Stimulated activated CD4-positive, alpha-beta T cell treated with anti-CD3 and anti-CD28 coated beads, Interleukin-4, amount 100 ng/mL, for 1 hour (primary cell): ENCODE measurements at places on chromosomes 2 and 18.

DNA sequence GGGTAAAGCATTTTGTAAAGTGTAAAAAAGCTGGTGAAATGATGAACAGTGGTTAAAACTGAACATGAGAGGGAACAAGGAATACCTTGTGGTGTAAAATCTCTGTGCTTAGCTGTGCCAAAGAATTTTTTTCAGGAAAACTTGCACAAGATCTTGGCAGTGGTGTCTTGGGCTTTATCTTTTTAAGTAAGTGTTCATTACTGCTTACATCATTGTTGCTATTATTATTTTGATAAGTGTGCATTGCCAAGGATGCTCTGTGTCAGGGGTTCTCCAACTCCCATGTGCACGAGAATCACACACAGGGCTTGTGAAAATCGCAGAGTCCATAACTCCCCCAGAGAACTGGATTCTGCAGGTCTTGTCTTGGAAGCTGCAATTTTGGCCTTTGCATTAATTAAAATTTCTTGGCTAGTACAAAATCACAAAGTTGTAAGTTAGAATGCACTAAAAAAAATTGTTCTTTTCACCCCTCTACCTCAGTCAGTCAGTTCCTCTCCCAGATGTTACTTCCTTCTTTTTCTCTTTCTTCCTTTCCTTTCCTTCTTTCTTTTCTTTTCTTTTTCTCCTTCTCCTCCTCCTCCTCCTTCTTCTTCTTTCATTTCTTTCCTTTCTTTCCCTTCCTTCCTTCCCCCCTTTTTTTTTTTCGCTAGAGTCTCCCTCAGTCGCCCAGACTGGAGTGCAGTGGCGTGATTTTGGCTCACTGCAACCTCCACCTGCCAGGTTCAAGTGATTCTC is 37.8 kb downstream of the GATA6 start:
- no peak for DNase-seq

DNA sequence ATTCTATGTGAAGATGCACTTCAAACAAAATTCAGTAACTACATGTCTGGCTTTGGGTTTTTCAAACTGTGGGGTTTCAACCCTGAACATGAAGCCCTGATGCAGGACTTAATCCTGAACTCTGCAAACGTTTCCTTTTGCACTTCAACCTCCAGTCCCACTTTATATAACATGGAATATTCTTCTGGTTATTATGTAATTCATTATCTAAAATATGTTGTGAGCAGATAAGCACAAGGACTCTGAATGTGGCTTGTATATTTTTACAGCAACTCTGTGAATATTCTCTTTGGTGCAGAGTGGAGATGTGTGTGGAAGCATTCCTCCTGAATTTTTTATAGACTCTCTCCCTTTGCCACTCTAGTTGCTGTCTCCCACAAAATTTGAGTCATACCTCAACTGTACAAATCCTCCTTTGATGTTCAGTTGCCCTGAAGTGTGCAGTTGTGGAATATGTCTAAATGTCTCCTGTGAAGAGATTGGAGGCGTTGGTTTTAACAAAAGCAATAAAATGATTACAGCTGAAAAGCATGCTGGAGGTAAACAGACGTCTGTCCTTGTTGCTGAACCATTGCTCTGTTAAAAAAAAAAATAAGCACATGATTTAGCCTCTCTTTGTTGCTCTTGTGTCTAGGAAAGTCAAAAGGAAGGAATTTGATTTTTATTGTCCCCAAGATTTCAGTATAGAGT is 205.1 kb upstream of the NRP2 start:
- no peak for DNase-seq

DNA sequence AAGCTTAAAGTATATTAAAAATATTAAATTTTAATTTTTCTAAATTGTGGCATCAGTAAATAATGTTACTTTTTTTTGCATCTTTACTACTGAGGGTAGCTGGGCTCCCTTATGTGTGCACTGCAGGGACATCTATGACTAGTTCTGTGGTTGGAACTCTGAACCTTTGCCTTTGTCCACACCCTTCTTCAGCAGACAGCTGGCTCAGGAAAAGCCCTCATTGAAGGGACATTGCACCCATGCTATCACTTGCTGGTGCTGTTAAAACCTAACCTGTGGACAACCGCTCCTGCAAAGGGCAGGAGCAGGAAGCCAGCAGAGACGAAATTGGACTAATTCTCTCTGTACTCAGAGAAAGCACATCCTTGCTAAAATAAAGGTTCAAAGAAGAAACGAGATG is 30.1 kb downstream of the MOCOS start:
- DNase-seq = no peak

- no peak for DNase-seq
These were observed 134.1 kb upstream of the EPAS1 start for GRCh38 chr2:46163098-46163430.

DNA sequence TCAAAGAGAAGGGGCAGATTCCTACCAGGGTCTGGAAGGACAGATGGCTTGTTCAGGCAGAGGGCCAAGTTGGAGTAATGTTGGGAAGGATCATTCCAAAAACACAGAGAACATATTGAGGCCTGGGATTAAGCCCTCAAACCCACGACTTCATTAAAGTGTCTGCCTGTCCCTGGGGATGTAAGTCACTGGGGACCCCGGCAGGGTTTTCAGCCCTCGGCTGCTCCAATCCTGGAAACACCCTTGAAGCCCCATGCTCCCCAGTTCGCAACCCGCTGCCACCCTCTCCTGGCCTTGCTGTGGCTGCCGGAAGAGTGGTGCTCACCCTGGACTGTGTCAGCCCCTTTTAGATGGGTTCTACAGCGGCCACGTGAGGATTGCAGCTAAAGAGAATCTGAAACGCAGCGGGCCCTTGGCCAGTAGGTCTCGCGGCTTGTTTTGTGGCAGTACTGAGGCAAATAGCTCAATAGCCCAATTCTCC is 79.9 kb downstream of the EPAS1 start:
- no peak for DNase-seq

- DNase-seq = no peak
These were observed 60.2 kb downstream of the RMDN2 start for GRCh38 chr2:37985333-37985732.

DNA sequence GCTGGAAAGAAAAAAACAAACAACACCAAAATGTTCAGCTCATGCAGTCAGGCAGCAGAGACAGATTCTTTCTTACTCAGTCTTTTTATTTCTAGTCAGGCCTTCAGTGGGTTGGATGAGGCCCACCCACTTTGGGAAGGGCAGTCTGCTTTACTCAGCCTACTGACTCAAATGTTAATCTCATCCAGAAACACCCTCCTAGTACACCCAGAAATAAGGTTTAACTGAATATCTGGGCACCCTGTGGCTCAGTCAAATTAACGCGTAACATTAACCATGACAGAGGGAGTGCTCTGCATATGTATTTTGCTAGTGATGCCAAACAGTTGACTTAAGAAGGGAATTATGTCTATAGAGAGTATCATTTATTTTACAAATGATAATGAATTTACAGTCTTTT is 401.6 kb downstream of the PARD3B start:
- no peak for DNase-seq

DNA sequence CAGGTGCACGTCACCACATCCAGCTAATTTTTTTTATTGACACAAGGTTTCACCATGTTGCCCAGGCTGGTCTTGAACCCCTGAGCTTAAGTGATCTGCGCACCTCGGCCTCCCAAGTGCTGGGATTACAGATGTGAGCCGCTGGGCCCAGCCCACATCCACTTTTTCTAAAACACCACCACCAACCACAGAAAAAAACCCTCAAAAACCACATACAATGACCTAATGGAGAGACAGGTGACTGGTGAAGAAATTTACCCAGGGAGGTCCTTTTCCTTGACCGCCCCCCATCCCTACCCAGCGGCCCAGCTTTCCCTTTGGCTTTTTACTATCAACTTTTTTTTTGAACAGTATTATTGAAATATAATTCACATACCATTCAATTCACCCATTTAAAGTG is 47.9 kb downstream of the CACNB4 start:
- no peak for DNase-seq

DNA sequence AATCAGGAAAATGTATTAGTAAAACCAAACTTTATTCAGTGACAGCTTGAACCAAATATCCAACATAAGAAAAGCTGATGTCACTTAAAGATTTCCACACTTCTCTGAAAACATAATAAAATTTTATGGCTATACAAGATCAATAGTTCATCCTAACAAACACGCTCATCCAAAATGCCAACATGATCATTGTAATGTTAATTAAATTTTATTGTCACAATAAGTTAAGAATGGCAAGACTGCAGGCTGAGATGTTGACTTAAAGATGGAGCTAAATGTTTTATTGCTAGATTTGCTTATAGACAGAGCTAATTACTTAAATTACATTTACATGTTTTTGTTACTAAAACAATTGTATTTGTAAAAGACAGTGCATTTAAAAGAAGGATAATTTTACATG is 140.3 kb downstream of the ERBB4 start:
- DNase-seq = no peak

DNA sequence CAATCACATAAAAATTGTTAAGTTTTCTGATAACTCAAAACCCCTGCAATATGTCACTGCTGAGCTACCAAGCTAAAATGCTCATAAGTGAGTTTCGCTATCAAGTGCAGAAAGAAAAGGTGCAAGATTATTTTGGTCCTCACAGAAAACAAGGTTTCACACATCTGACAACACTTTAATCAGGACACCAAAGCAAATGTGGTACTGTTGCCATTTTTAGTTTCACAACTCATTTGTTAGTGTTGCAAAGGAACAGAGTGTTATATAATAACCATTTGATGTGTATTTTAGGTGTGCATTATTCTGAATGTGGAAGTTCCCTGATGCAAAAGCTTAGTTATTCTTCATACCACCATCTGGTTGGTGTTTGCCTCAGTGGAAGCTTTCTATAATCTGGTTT is 956.2 kb downstream of the DSC3 start:
- DNase-seq = no peak

- DNase-seq = no peak
These were observed 234.0 kb downstream of the HAUS1 start for GRCh38 chr18:46338205-46338604.

DNA sequence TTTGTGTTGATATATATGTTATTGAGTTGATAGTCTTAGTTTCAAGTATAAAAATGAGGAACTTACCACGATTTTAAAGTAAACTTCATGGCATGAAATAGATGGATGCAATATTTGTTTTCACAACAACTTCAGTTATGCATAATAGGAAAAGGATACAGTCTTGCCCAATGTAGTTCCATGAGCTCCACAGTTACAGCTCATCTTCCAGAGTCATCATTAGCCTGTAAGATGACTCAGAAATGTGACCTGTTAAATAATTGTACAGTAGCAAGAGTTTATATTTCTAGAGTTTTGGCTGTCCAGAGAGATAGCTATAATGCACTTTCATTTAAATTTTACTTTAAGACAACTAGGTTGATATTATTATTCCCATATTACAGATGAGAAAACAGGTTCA is 80.9 kb upstream of the ARHGAP28 start:
- DNase-seq = no peak

DNA sequence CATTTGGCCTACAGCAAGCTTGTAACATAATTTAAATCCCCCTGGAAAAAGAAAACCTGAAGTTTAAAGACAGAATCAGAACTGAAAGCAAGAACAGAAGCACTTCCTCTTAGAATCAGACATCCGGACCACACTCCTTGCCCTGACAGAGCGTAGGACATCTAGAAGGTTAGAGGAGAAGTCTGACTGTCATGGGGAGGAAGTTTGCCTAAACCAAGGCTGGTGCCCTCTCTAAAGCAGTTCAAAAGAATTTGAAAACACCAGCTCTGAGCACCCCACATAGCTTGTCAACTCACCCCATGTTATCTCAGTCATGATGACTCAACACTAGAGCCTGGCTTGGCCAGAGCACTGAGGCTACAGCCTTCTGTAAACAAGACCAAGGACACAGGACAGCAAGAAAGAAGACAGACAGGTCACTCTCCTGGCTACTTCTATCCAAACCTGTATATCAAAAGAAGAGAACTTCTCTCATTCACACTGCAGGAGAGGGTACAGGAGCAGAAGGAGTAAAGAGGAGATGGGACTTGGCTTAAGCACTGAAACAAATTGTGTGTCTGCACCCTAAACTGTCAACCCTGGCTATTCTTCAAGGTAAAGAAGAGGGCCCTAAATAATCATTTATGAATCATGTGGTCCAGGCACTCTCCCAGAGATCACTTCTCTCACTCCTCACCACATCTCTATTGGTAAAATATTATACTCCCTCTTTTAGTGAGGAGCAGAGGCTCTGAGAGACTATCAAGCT is 198.6 kb downstream of the MEMO1 start:
- DNase-seq = no peak

DNA sequence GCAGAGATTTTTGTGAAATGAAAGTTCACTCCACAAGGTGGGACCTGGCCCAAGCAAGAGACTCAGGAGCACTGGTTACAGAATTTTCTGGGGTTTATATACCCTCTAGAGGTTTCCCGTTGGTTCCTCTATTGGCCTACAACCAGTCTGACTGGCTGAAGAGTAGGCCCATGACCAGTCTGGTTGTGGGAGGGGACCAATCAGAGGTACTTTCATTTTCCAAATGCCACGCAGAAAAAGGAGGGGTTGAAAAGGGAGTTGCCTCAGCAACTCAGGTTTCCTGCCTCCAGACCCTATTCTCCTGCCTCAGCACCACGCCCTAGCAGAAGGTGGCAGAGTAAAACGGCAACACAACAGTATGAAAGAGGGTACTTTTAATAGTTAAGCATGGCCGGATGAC is 98.4 kb downstream of the COLEC12 start:
- DNase-seq = no peak

- DNase-seq = no peak
These were observed 78.7 kb downstream of the ICOS start for GRCh38 chr2:204015118-204015843.

DNA sequence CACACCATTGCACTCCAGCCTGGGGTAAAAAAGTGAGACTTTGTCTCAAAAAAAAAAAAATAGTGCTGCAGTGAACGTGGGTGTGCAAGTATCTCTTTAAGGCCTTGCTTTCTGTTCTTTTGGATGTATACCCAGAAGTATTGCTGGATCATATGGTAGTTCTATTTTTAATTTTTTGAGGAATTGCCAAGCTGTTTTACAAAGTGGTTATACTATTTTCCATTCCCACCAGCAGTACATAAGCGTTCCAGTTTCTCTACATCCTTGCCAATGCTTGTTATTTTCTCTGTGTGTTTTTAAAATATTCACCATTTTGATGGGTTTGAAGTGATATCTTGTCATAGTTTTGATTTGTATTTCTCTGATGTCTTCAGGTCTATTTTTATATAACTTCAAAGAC is 13.1 kb downstream of the ARMC9 start:
- DNase-seq = no peak

- DNase-seq = no peak
These were observed 26.3 kb upstream of the CCDC178 start for GRCh38 chr18:33466822-33467221.

GRCh38 chr2:196259507-196260481 is 88.4 kb upstream of the STK17B start:
- peak; percentile 41 for DNase-seq

DNA sequence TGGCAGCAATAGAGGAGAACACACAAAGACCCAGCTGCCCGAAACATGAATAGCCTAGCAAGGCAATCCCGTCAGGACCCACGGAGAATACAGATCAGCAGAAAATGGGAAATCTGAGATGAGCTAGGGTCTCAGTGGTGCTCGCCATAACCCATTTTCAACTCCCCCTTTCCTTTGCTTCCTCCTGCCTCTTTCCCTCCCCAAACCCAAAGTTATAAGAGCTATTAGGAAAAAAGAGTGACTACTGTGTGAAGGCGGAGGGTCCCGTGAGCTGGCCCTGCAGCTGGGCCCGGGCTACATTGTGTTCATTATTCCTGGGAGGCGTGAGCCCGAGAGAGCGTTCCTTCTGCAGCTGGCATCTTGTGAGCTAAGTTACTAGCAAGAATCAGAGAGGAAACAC is 118.4 kb downstream of the PID1 start:
- DNase-seq = no peak

- DNase-seq = no peak
These were observed 193.5 kb upstream of the CCDC68 start for GRCh38 chr18:55152801-55153200.
